ENCODE measurements at places on chromosomes 11 and 22.

DNA sequence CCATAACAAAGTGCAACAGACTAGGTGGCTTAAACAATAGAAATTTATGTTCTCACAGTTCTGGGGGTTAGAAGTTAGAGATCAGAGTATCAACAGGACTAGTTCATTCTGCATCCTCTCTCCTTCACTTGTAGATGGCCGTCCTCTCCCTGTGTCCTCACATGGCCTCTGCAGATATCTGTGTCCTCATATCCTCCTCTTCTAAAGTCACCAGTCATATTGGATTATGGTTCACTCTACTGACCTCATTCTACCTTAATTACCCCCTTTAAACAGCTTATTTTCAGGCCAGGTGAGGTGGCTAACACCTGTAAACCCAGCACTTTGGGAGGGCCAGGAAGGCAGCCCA lies 135.1 kb downstream of the RAB38 start:
- DNase-seq = no peak

- no peak for DNase-seq
These were observed 14.0 kb upstream of the ARSA start for GRCh38 chr22:50641696-50642607.

DNA sequence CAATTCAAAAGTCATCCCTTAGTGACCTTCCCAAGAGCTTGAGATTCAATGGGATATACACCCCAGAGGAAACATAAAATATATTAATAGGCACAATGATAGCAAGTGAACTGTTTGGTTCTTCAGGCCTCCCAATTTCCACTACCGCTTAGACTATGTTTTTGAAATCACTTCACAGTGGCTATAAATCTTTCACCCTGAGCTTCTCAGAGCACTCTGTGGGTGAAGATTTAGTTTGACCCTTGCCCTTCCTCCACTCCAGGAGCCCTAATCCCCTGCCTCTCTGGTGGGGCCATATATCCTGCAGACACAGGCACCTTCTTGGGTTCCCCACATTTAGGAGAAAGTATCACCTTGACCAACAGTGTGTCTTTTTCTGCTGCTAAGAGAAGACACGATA lies 186.9 kb upstream of the PITPNB start:
- no peak for DNase-seq

GRCh38 chr11:10990160-10990559 lies 132.3 kb upstream of the ZBED5 start:
- no peak for DNase-seq

GRCh38 chr22:44915441-44915840 lies 94.4 kb downstream of the PHF21B start:
- no peak for DNase-seq

DNA sequence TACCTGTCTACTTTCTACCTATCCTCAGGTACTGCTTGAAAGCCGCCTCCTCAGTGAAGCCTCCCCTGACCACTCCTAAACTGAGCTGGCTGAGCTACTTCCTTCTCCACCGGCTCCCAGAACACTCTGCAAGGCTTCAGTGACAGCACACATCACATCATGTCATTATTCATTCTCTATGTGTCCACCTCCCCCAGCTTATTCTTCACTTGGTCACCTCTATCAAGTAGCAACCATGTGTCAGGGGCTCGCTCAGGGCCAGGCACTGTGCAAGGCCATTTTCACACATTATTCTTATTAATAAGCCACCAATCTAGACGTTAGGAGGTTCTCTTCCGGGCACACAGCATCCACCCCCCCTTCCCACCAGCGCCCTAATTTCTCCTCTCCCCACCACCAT lies 3.7 kb upstream of the ELFN2 start:
- no peak for DNase-seq

GRCh38 chr22:19855504-19856409 lies 1.1 kb upstream of the GNB1L start:
- DNase-seq = peak; percentile 16

DNA sequence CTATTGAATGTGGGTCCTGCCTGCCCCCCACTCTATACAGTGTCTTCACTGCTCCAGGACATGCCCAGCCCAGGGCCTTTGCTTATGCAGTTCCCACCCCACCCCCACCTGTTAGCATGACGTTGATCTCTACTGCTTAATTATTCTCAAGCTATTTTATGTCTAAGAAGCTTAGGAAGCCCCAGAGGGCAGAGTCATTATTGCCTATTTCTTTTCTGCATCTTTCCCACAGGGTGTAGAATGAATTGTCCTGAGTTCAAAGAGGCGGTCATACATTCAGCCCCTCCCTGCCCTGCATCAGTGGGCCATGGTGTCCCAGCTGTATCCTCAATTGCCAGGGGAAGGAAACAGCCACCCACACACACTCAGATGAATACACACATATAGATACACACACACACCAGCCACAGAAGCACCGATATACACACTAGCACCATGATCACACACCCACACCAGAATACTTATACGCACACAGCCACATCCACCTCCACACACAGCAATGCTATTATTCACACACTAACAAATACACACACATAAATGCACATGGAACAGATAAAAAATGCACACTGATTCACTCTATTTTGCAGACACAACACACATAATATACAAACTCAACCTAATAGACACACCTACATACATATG lies 1.5 kb downstream of the PDE2A start:
- DNase-seq = no peak

DNA sequence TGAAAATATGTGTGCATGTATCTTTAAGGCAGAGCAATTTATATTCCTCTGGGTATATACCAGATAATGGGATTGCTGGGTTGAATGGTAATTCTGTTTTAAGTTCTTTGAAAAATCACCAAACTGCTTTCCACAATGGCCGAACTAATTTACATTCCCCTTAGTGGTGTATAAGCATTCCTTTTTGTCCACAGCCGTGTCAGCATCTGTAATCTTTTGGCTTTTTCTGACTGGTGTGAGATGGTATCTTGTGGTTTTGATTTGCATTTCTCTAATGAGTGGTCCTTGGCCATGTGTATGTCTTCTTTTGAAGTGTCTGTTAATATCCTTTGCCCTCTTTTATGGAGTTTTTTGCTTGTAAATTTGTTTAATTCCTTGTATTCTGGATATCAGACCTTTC lies 24.3 kb downstream of the CCDC15 start:
- no peak for DNase-seq

DNA sequence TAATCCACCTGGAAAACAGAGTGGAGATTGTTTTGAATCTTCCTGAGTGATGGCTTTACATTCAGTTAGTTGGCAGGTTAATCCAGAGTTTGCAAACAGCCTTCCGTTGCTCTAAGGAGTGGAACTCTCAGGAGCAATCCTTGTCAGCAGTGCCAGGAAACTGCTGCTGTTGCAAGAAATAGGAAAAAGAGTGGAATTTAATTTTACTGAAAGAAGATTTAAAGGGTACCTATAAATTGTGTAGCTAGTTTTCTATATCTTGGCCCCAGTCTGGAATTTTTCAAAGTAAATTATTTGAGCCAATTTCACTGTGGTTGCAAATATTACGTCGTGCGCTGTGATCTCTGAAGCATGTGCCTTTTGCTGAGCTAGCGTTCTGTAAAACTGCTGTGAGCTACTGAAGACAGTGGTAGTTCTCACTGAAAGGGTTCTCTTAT lies 55.5 kb upstream of the SLC5A12 start:
- no peak for DNase-seq

- DNase-seq = no peak
These were observed 80.8 kb downstream of the HORMAD2 start for GRCh38 chr22:30161051-30161469.
